ENCODE measurements at places on chromosomes 1 and 21.

- no peak for DNase-seq
Measured at GRCh38 chr1:212236664-212237220, 48.5 kb upstream of the PPP2R5A start.

DNA sequence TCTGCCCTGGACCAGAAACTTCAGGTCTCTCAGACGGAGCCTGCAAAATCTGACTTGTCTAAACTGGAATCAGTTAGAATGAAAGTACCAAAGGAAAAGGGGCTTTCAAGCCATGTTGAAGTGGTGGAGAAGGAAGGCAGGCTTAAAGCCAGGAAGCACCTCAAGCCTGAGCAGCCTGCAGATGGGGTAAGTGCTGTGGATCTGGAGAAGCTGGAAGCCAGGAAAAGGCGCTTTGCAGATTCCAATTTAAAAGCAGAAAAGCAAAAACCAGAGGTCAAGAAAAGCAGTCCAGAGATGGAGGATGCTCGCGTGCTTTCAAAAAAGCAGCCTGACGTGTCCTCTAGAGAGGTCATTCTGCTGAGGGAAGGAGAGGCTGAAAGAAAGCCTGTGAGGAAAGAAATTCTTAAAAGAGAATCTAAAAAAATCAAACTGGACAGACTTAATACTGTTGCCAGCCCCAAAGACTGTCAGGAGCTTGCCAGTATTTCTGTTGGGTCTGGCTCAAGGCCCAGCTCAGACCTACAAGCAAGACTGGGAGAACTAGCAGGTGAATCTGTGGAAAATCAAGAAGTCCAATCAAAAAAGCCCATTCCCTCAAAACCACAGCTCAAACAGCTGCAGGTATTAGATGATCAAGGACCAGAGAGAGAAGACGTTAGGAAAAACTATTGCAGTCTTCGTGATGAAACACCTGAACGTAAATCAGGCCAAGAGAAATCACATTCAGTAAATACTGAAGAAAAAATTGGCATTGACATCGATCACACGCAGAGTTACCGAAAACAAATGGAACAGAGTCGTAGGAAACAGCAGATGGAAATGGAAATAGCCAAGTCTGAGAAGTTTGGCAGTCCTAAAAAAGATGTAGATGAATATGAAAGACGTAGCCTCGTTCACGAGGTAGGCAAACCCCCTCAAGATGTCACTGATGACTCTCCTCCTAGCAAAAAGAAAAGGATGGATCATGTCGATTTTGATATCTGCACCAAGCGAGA, 46.6 kb downstream of the ZBTB17 start:
- no peak for DNase-seq

DNA sequence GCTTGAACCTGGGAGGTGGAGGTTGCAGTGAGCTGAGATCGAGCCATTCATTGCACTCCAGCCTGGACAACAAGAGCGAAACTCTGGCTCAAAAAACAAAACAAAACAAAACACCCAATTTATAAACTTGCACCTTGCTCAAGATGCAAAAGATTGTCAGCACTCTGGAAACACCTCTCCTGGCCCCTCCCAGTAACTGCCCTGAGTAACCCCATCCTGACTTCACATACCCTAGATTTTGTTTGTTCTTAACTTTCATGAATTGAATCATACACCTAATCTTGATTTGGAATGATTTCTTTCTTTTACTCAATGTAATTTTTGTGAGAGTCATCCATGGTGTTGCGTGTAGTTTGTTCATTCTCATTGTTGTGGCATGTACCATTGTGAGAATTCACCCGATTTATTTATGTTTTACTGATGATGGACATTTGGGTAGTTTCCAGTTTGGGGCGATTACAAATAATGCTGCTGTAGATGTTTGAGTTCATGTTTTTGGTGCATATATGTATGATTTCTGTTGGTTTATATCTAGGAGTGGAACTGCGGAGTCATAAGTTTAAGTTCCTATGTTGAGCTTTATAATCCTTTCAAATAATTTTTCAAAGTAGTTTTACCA, 10.4 kb downstream of the NECAP2 start:
- DNase-seq: no peak

DNA sequence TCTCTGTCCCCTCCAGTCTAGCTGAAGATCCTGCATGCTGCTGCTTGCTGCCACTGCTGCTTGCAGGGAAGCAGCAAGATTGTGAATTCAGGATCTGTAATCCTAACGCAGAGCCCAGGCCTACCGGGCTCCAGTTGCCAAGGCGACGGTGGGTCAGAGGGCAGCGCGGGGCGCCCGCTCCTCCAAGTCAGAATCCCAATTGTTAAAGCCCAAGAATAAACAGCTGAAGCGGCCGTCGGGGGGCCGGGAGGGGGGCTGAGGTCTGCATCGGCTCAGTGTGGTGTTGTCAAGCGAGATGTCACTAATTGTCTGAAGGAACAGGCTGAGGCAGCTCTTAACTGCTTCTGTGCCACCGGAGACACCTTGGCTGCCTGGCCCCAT, 36.8 kb downstream of the AHDC1 start:
- no peak for DNase-seq

DNA sequence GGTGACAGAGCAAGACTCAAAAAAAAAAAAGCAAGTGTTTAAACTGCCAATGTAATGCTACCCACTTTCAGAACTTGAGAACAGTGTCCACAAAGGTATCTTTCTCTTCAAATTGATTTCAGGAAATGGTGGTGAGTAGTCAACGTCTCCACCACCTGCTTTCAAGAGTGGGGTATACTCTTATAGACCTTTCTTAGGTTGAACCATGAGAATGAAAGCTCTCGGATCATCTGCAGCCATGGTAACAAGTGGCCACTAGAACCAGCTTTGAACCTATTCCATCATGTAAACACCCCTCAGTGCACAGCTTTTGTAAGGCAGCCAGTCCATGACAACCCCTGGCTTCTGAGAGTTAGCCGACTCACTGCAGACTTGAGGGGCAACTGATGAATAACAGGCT, 107.4 kb downstream of the NTPCR start:
- DNase-seq: no peak

DNA sequence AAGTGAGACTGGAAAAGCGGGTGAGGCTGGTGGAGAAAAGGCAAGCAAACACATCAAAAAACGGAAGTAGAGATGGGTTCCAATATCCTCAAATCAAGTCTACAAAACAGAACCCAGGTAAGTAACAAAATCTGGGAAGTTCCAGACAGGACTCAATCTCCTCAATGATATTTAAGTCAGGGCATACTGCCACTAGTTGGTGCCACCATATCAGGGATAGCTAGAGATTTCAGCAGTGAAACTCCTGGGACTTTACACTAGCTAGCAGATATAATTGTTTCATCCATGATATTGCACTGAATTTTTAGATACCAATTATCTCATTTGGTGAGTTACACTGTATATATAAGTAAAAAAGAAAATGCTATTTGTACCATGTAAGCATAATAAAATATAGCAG, 52.0 kb downstream of the EYA3 start:
- DNase-seq: no peak

GRCh38 chr1:231694465-231695077, 68.0 kb downstream of the DISC1 start:
- DNase-seq: no peak

DNA sequence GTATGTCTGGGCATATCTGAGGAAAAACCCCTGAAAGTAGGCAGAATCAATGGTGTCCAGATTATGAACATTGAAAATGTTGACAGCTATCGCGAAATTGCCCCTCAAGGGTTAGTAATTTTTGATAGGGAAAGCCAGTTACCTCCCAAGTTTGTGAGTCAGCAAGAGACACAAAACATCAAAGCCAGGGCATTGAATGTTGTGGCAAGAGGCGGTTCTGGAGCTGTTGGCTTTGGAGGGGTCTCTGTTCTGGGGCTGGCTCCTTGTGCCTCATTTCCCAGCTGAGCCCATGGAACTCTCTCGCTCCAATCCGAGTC, 10.6 kb upstream of the S100A11 start:
- no peak for DNase-seq

- DNase-seq: peak; percentile 50
Measured at GRCh38 chr1:160768295-160768657, 27.7 kb upstream of the LY9 start.

- DNase-seq: no peak
Measured at GRCh38 chr1:56227886-56228285, 351.5 kb downstream of the PLPP3 start.

- no peak for DNase-seq
Measured at GRCh38 chr1:114623364-114623763, 41.9 kb upstream of the BCAS2 start.

DNA sequence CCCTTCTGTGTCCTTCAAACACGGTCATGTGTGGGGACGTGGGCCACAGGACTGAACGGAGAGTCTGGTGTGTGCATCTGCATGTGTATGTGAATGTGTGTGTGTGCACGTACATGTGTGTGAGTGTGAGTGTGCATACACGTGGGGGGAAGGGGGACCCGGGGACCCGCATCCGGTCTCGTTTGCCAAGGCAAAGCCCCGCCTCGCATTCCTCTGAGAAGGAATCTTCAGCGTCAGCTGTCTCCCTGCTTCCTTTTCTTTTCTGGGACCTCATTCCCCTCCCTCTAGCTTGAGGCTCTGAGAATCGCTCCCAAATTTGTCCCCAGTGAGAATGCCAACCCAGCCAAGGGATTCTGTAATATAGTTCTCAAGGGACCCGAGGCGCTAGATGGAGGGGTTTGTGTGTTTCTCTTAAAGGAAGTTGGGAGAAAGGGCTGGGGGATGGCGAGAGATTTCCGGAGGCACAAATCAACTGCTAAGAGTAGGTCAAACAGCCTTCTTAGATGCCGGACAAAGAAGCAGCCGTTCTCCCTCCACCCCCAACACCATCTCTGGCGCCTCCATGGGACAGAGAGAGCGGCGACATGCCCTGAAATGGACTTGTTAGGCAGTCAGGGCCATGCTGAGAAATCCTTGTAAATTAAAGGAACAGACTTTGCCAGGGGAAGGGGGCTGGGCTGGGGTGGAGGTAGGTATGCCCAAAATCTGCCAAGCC, 6.6 kb downstream of the IFFO2 start:
- no peak for DNase-seq

- DNase-seq: no peak
Measured at GRCh38 chr1:7638078-7638477, 133.0 kb upstream of the VAMP3 start.

GRCh38 chr21:38054334-38054733, 138.1 kb upstream of the KCNJ6 start:
- DNase-seq: no peak

- no peak for DNase-seq
Measured at GRCh38 chr1:173341307-173341706, 134.2 kb upstream of the TNFSF4 start.

- DNase-seq: no peak
Measured at GRCh38 chr1:119742202-119742601, 26.5 kb downstream of the HMGCS2 start.

DNA sequence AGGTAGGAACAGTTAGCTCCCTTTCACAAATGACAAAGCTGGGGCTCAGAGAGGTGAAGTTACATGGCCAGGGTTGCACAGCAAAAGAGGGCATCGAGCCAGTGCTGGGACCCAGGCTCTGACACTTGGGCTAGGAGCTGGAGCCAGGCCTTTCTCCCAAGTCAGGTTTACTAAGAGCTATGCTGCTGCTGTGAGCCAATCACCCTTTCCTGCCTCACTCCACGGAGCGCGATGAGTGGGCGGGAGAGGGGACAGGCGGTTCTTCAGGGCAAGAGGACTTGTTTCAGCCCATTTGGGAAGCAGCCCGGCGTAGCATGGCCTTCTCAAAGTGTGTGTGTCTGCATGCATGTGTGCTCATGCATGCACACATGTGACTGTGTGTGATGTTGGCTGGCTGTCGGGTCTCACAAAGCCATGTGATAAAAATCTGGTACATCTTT, 10.6 kb downstream of the ID3 start:
- no peak for DNase-seq

DNA sequence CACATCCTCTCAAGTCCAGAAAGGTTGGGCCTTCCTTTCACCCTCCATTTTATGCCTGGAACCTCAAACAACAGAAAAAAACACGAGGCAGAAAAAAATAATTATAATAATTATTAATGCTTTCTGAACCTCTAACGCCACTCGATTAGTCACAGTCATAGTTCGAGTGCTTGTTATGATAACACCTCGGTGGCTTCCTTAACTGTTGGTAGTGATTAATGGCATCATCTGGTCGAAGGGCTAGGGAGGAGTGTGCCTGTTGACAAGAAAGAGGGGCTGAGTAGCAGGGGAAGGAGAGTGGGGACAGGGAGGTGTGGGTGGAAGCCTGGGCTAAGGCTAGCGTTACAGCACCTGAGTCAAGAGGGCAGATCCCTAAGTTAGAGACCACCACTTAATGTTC, 21.3 kb upstream of the IL10 start:
- no peak for DNase-seq

All from stimulated activated CD8-positive, alpha-beta memory T cell treated with anti-CD3 and anti-CD28 coated beads, Interleukin-15, amount 100 ng/mL, for 24 hours (primary cell).